ENCODE measurements at places on chromosomes 7 and 10.

DNA sequence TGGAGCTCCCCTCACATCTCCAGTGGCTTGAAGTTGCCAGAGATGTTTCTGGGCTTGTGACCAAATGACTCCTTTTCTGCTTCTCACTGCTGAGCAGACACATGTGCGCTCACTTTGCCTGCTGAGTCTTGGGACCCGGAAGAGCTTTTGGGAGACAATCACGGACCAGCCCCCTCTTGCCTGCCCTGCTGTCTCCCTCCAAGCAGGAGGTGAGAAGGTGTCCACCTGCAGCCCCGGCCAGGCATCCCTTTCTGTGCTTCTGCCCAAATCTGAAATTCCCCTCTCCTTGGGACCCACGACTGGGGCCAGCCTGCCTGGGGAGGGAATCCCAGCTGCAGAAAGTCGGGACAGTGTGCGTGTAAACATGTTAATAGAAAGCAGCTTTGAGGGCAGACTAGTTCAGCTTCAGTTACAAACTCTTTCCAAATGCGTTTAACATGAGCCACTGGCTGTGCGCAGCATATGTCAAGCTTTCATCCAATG lies 31.7 kb downstream of the HTRA1 start:
- no peak for DNase-seq

DNA sequence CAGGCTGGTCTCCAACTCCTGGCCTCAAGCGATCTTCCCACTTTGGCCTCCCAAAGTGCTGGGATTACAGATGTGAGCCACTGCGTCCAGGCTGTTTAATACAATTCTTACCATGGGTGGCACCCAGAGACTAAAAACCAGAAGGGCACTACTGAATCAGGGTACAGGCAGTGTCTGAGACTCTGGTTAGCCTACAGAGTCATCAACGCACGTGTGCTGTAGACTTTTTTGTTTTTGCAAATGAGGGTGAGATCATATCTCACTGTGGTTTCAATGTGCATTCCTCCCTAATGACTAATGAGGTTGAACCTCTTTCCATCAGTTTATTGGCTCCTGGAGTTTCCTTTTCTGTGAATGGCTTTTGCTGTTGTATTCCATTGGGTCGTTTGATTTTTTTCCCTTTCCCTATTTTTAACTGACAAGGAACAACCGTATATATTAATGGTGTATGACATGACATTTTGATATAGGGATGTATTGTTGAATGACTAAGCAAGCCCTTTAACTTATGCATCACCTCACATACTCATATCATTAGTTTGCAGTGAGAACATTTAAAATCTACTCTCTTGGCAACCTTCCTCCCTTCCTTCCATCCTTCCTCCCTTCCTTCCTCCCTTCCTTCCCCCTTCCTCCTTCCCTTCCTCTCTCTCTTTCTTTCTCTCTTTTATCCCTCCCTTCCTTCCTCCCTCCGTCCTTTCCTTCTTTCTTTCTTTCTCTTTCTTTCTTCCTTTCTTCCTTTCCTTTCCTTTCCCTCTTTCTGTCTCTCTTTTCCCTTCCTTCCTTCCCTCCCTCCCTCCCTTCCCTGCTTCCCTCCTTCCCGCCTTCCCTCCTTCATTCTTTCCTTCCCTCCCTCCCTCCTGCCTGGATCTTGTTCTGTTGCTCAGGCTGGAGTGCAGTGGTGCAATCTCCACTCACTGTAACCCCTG lies 9.3 kb upstream of the TMEM270 start:
- DNase-seq, result no peak

DNA sequence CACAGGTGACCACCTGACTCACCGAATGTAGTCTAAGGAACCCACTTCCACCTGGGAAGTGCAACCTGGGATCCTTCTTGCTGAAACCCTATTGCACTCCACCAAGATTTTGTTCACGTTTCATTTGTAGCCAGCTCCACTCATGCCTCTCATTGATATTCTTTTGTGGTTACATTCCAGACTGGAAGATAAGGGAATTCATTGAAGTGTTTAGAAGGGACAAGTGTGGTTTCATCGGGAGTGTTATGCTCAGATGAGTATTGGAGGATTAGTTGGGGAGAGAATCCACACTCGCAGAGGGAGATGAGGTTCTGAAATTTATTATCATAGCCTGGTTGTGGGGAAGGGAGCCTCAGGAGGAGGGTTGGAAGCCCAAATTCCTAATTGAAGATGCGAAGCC lies 320.4 kb downstream of the KCNMA1 start:
- no peak for DNase-seq

DNA sequence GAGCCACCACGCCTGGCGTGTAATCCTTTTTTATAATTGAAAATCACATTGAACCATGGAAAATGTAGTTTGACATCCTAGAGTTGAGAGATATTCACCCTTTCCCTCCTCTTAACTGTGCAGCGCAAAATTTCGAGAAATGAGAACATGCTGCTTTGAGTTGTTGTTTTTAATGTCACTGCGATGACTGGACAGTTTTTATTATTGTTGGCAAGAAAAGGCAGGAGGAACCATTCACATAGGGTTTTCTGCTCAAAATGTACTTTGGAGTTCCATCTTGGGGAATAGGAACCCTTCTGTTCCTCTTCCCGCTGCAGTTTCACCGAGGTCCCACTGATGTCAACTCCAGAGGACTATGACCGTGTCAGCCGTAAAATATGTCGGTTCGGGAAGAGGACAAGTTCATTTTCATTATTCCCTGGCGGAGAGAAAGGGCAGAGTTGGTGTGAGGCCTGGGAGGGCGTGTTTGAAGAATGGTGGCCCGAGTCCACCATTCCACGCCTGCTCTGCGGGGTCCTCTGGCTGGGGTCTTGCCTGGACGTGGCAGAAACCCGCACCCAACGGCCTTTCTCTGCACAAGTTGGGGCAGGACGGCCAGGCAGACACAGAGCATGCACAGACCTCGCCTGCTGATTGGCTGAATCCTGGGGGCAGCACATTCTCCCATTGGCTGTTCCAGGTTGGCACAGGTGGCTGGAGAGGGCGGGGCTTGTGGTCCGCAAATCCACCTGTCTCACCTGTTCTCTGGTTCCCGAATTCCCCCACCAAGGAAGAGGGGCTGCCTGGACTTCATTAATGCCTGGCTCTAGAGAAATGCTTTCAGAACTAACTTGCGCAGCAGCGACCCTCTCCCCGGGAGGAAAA lies 105.1 kb upstream of the TCF7L2 start:
- DNase-seq, result no peak

- DNase-seq, result no peak
Measured at GRCh38 chr10:104485632-104486031, 132.0 kb downstream of the CFAP58 start.

DNA sequence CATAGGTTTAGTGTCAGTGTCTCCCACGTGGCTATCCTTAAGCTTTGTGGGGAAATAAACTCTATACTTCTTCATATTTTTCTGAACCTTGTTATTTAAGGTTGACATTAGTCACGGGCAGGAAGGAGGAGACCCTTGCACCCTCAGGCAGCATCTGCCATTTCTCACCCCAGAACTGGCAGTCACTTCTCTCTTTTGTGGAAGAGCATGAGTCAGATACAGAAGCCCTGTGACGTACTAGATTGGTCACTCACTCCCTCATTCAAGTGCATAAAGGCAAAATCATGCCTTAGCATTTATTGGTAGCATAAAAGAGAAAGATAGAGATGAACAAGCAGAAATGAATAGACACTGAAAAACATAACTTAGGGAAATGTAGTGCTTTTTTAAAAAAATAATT lies 206.0 kb upstream of the MDFIC start:
- DNase-seq, result no peak

DNA sequence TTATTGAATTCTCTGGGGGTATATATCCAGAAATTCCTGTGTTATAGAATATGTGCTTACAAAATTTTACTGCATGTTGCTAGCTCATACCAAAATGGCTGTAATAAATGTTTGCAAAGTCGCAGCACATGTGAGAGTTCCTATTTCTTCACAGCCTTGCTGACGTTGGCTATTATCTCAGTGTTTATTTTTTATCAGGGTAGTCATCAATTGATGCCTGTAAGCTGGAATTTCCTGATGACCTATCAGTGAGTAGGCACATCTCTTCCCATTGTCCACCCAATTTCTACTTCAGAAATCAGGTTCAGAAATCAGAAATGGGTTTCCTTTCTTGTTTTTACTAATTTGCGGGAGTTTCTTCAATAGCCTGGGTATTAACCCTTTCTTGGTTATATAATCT lies 268.1 kb upstream of the FZD8 start:
- DNase-seq, result no peak

DNA sequence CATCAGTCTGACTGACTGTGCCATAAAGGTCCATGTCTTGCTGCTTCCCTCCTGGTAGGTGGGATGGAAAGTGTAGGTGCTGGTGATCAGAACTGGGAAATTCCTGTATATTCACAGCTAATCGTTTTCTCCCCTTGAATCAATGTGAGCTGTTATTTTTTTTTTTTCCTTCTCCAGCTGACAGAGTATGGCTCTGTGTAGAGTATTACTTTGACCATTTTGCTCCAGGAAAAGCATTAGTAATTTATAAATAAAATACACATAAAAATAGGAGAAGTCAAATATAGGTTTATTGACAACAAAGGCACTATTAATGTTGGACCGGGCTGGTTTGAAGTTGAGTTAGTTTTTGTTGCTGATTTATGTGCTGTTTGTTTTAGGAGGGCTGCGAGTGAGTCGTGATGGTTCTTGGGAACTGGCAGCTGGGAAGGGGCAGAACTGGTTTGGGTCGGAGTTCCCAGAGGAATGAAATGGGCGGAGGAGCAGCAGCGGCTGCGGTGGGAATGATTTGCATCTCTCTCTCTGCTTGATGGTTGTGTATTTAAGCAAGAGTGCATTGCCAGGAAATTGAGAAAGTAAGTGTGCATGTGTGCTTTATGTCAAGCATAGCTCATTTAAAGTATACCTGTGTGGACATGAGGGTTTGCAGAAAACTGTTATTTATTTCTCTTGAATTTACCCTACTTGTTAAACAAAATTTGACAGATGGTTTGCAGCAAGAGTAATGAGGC lies 80.9 kb downstream of the LRMDA start:
- DNase-seq, result no peak

DNA sequence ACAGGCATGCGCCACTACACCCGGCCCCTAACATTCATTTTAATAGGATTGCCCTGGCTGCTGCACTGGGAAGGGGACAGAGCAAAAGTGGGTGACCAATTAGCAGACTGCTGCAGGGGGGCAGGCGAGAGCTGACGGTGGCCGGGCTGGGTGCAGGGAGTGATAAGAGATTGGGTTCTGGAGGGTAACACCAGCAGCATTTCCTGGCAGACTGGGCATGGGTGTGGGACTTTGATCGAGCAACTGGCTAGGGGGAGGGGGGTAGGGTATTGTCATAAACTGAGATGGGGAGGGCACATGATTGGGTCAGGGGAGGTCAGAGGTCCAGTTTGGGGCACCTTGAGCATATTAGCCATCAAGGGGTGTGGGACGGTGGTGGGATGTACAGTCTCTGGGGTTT lies 20.2 kb upstream of the AMZ1 start:
- DNase-seq, result no peak

GRCh38 chr10:94094540-94094939 lies 100.8 kb downstream of the PLCE1 start:
- no peak for DNase-seq

GRCh38 chr10:76918106-76918505 lies 719.5 kb downstream of the KCNMA1 start:
- DNase-seq, result no peak

DNA sequence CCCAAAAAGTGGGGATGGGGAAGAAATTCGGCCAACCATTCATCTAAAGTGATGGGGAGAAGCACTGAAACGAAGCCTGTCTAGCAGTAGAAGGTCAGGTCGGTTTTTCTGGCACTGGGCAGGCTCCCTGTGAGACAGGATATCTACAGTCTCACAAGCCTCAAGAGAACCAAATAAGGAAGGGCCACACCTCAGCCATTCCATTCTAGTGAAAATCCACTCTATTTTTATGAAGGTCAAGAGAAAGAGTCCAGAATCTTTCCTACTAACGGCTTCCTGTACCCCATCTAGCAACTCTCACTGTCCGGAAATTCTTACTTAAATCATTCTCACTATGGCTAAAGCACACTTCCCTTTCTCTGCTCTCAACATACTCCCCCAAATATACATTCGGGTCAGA lies 267.1 kb downstream of the PRPF18 start:
- no peak for DNase-seq

DNA sequence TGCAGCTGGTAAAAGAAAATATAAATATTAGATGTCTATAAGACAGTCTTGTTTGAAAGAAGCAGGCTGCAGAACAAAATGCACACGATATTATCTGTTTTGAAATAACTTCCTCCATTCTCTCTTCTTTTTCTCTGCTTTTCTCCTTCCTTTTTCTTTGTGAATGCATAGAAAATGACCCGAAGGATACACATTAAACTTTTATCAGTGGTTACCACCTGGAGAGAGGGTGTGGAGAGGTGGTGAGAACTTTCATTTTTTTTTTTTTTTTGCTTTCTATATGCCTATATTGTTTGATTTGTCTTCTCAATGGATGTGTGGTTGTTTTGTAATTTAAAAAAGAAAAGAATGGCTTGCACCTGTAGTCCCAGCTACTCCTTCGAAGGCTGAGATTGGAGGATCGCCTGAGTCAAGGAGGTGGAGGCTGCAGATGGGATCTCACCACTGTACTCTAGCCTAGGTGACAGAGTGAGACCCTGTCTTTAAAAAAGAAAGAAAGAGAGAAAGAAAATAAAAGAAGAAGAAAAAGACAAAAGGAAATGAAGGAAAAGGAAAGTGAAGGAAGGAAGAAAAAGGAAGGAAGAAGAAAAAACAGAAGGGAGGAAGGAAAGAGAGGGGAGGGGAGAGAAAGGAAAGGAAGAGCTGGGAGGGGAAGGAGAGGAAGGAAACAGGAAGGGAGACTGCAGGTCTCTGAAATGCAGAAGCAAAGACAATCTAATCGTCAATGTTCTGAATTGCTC lies 64.4 kb downstream of the SAMD9 start:
- no peak for DNase-seq

Measured in stimulated activated CD8-positive, alpha-beta memory T cell treated with anti-CD3 and anti-CD28 coated beads, Interleukin-12 subunit alpha, Interleukin-12 subunit beta, amount 100 ng/mL, for 1 hour (primary cell).